ENCODE measurements at places on chromosomes 4 and X.

GRCh38 chr4:115361781-115362180 is 248.4 kb upstream of the NDST4 start:
- no peak for DNase-seq

DNA sequence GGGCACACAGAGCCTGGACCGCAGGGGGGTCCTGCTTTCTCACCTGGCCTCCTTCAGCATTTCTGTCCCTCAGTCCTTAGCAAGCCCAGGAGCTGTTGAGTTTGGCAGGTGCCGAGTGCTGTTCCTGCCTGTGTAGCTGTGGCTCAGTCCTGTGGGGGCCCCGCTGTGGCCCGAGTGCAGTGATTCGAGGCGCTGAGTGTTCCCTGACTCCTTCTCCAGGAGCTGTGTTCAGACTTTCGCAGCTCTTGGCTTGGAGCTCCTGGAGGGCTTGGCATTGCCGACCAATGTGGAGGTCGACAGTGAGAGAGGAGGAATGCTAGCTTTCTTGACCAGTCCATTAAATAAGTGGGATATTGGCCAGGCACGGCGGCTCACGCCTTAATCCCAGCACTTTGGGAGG is 50.1 kb upstream of the MSANTD1 start:
- no peak for DNase-seq

DNA sequence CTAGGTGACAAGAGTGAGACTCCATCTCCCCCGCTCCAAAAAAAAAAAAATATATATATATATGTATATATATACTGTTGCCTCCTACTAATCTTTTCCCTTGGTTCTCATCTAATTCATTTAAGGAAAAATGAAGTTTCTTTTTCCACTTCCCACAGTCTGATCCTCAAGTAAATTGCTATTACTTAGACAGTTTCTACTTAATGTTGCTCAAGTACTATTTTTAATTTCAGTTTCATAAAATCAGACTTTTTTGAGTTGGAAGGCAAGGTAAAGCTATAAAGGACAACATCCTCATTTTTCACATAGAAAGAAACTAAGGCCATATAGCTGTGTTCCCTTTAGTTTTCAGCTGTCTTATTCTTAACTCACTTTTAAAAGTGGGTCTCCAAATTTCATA is 5.8 kb downstream of the RXFP1 start:
- DNase-seq, result no peak

- no peak for DNase-seq
Observed at GRCh38 chr4:55435141-55435841, 39.5 kb downstream of the TMEM165 start.

DNA sequence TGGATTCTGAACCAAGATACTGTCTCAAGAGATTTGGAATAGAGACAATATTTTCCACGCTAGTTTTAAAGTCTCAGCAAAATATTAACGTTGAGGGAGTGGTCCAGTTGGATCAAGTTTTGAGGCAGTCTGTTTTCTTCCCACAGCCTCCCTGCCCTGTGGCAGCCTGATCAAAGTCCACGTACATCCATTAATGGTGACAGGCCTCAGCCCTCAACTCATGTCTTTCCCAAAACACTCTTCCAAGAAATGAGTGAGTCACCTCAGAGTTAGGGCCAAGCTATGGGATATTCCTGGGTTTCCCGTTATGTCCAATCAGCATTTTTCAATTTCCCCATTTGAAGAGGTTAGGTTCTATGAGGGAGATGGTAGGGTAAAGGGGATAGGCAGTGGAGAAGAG is 28.5 kb downstream of the EGFL6 start:
- no peak for DNase-seq

- no peak for DNase-seq
Observed at GRCh38 chrX:32530802-32531403, 680.4 kb downstream of the DMD start.

GRCh38 chr4:110967936-110968335 is 345.1 kb upstream of the PITX2 start:
- no peak for DNase-seq

GRCh38 chr4:125283707-125284279 is 31.0 kb upstream of the FAT4 start:
- DNase-seq, result peak; percentile 6

DNA sequence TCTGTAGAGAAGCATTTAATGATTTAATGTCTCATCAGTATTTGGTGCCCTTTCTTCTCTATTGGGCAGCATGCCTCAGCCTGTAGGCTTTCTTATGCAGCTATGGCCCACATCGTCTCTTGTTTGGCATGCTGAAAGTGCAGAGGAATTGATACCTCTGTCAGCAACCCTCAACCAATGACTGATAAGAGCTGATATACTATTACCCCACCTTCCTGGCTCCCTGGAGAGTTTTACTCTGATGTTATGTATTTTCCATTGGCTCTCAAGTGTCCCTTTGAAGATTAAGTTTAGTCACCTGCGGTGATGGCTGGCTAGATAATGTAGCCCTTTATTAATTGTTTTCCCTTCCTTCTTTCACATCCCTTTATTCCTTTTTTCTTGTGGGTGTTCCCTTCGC is 41.2 kb upstream of the PDHA2 start:
- DNase-seq, result no peak

- no peak for DNase-seq
Observed at GRCh38 chr4:70935038-70935695, 33.0 kb downstream of the MOB1B start.

DNA sequence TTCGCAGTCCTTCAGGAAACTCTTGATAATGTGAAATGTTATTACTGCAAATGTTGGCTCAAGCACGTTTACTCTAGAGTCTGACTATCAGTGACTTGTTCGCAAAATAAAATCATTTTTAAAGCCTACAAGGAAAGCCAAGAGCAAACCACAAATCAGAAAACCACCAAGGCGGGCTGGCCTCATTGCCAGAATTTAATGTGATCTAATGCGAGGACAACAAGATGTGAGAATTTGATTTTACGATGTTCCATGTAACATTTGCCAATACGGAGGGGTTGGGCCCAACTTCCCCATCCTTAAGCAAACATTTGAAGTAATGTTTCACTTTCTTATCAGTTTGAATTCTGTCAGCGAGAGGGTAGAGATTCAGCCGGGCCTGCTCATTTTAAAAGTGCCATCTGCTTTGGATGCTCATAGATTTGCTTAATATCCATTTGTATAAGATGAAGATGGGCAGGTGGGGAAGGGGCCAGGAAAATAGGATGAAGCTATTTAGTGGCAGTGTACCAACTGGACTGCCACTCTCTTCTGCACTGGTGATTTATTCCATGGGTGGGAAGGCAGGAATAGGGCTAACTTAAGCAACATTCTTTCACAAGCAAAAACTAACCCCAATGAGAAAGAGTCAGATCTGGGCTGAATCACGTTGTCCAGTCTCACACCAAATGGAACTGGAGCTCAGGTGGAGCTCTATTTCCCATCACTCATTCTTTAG is 225.3 kb downstream of the ANAPC10 start:
- DNase-seq, result no peak

DNA sequence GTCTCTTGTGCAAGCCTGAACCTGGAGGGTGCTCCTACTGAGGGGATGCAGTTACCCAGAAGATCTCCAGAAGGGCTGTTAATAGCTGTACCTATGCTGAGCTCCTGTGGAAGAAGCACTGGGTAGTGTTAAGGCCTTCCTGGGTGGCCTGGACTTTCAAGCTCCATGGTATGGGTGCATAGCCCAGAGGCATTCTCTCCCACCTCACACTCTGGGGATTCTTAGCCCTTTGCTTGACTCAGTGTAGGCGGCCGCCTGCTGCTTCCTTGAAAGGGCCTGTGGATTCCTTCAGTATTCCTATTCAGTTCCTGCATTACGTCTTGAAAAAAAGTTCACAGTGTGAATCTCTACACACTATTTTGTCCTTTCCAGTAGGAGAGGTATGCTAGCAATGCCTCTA is 235.7 kb upstream of the MAGEB16 start:
- DNase-seq, result no peak

DNA sequence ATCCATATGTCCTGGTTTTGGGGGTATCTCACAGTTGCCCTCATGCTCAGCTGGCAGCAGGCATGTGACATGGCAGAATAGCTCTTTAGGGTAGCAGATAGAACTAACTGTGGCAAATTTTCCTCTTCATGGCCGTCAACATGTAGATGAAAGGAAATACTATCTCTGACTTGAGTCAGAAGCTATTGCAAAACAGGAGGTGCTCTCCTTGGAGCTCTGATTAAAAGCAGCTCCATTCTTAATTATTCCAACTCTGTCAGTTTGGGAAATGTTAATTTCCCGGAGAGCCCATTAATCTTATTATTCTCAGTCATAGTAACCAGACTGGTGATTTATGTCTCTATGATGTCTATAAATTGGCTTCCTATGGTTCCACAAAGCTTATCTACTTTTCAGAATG is 18.2 kb downstream of the IL13RA1 start:
- DNase-seq, result no peak

Measured in urothelium cell line (cell line).